ENCODE measurements at places on chromosomes 5 and 9.

DNA sequence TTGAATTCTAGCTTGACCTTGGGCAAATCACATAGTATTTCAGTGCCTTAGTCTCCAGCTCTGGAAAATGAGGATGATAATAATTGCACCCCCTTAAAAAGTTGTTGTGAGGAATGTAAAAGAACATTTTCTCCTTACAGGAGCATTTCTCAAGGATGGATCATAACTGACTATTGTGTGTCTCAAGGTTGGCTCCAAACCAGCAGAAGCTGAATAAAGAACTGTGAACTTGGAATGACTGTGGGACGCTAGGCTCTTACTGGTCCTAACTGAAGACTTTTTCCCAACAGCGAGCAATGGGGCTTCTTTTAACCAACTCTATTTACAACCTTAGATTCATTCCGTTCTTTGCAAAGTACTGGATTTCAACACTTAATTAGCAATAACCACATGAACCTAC, 26.2 kb upstream of the GLRX start:
- H3K27ac ChIP-seq: no peak overlapping the region
- H3K4me1 ChIP-seq: peaks cover 23% of the 10 kb centered on the region
- H3K4me3 ChIP-seq: no peak overlapping the region

DNA sequence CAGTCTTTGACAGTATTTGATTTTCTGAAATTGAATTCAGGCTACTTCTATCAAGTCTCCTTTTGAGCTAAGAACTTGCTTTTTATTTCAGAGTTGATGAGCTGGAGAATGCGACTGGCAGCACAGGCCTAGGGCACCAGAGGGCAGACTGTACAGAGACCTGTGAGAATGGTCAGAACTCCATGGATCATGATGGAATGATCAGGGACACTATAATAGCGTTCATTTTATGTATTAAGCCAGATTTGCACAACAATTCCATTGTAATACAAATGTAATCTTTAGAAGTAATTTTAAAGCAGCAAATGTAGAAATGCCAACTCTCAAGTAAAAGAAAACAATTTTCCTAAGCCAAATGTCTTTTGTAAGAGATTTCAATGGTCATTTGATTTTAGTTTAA, 902.4 kb downstream of the NR2F1-AS1 start:
- no peaks in the 10 kb centered on the region for H3K27me3 ChIP-seq
- no peak for DNase-seq
- H3K4me1 ChIP-seq: no peaks in the 10 kb centered on the region
- H3K4me3 ChIP-seq: no peak overlapping the region

DNA sequence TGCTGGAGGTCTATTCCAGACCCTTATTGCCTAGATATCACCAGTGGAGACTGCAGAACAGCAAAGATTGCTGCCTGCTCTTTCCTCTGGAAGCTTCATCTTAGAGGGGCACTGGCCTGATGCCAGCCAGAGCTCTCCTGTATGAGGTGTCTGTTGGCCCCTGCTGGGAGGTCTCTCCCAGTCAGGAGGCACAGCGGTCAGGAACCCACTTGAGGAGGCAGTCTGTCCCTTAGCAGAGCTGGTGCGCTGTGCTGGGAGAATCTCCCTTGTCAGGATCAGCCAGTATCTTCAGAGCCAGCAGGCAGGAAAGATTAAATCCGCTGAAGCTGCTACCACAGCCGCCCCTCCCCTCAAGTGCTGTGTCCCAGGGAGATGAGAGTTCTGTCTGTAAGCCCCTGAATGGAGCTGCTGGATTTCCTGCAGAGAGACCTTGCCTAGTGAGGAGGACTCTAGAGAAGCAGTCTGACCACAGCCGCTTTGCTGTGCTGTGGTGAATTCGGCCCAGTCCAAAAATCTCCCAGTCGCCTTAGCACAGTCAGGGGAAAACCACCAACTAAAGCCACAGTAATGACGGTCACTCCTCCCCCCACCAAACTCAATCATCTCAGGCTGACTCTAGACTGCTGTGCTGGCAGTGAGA, 124.1 kb downstream of the JAKMIP2 start:
- H3K27ac ChIP-seq: no peak overlapping the region
- H3K36me3 ChIP-seq: peaks cover 8% of the 10 kb centered on the region
- peaks cover 4% of the 10 kb centered on the region for H3K4me1 ChIP-seq
- peak; percentile 46 for DNase-seq

GRCh38 chr5:131524431-131524830, 110.6 kb downstream of the RAPGEF6 start:
- H3K27ac ChIP-seq: no peak overlapping the region
- no peaks in the 10 kb centered on the region for H3K27me3 ChIP-seq
- H3K36me3 ChIP-seq: peaks cover 27% of the 10 kb centered on the region

- H3K27me3 ChIP-seq: no peaks in the 10 kb centered on the region
- no peak for DNase-seq
- H3K27ac ChIP-seq: no peak overlapping the region
- H3K36me3 ChIP-seq: no peaks in the 10 kb centered on the region
- H3K4me3 ChIP-seq: no peak overlapping the region
Observed at GRCh38 chr5:153439130-153439529, 51.3 kb upstream of the GRIA1 start.

DNA sequence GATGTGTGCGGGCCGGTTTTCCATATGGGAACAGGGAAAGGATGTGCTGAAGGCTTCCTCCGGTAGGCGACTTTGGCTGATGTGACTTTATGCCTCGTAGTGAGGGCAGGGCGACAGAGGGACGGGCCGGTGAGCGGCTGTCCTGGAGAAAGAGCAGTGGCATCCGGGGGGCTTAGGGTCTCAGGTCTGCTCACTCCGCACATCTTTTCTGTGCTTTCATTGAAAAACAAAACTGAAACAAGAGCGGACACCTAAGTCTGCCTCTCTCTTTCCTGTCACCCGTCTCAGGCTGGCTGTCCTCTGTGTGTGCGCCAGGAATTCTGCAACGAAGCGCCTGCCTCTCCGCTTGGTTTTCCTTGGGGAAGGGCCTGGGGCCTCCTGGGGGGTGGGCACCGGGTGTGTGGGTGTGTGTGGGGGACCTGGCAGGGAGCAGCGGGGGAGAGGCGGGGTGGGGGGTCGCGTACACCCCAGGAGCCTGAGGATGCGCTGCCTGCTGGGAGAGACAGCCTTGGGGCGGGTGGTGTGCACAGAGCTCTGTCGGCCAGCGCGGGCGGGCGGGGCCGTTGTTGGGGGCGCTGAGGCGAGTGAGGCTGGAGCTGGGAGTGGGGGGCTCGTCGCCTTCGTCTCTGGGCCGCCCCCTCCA, 580 bp upstream of the PRRX2 start:
- no peak overlapping the region for H3K27ac ChIP-seq
- peak overlapping the region; percentile 66 for H3K4me3 ChIP-seq
- H3K27me3 ChIP-seq: peaks cover 35% of the 10 kb centered on the region
- no peak for DNase-seq

DNA sequence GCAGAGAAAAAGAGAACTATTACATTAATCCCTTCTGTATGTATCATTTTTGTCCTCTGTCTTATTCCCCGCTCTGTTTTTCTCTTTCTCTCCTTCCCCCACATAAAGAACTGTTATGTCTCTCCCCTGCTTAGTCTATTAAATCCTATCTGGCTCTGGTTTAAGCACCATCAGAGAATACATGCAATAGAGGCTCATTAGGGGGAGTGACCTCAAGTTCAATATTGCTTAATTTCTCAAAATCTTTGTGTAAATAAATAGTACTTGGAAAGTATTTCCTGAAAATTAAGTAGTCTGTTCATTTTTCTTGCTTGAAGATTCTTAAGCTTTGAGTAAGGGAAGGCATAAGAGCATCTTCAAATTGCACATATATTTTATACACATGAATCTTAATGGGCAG, 41.2 kb upstream of the FAM174A start:
- H3K27ac ChIP-seq: no peak overlapping the region
- H3K4me1 ChIP-seq: no peaks in the 10 kb centered on the region
- DNase-seq: no peak
- no peaks in the 10 kb centered on the region for H3K36me3 ChIP-seq
- no peak overlapping the region for H3K4me3 ChIP-seq

DNA sequence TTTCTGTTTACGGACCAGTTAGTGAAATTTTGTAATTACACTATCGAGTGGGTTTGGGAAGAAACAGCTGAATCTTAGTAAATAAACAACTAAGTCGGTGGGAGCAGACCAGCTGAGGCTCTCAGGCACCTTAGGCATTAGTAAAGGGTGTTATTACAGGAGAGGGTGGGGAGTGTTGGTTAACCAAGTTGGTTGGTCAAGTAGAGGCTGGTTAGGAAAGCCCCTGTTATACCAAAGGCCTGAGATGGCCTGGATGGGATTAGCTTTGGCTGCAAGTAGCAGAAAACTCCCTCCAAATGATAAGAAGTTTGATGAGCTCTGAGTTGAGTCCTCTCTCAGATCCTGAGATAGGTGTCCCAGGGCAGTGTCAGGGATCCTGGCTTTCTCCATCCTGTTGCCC, 81.3 kb downstream of the PPARGC1B start:
- DNase-seq: no peak
- no peak overlapping the region for H3K4me3 ChIP-seq
- no peaks in the 10 kb centered on the region for H3K36me3 ChIP-seq
- H3K4me1 ChIP-seq: no peaks in the 10 kb centered on the region
- H3K27me3 ChIP-seq: no peaks in the 10 kb centered on the region

DNA sequence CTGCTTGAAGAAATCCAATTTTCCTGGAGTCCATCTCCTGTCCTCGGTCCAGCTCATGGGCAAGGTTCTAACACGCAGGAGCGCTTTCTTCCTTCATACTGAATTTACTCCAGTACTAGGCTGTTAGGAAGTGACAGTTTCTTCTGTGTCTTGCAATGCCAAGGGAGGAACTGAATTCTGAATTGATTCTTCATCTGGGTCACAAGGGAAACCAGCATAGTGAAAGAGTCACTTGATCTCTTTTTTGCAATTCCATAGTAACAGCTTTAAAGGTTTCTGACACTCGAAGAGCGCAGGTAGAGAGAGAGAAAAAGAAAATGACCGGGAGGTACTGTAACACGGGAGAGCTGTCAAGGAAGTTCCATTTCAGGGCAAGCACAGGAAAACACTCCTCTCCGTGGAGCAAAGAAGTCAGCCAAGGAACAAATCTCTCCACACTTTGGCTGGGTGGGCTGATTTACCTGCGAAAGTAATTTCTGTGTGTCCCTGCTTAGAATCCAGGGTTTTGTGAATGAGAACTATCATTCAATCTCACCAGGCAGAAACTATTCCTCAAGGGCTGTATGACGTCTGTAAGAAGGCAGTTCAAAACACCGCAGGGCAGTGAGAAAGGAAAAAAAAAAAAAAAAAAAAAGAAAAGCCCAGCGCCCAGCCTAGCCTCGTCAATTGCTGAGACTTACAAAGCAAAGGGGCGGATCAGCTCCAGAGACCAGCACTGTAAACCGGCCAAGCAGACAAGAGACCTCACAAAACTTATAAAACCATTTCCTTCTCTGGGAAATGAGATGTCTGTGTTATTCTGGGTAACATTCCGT, 617.8 kb downstream of the PDE4D start:
- peaks cover 9% of the 10 kb centered on the region for H3K4me1 ChIP-seq
- DNase-seq: no peak
- H3K36me3 ChIP-seq: no peaks in the 10 kb centered on the region
- no peak overlapping the region for H3K27ac ChIP-seq
- H3K4me3 ChIP-seq: peak overlapping the region; percentile 10

GRCh38 chr9:109181284-109181683, 14.2 kb upstream of the FRRS1L start:
- peaks cover 6% of the 10 kb centered on the region for H3K4me1 ChIP-seq
- H3K4me3 ChIP-seq: no peak overlapping the region
- H3K36me3 ChIP-seq: no peaks in the 10 kb centered on the region
- DNase-seq: peak; percentile 49
- H3K27ac ChIP-seq: no peak overlapping the region

- H3K4me3 ChIP-seq: no peak overlapping the region
- H3K36me3 ChIP-seq: no peaks in the 10 kb centered on the region
- H3K27ac ChIP-seq: no peak overlapping the region
- H3K4me1 ChIP-seq: peaks cover 17% of the 10 kb centered on the region
Observed at GRCh38 chr9:3900673-3901318, 375.0 kb upstream of the RFX3 start.

GRCh38 chr9:96655198-96655851, at the start of gene PRXL2C:
Gene PRXL2C, minus strand, starts transcription at chr9:96655317. Its CDS starts 36 bp downstream, at chr9:96655281.
- DNase-seq: peak; percentile 87
- no peaks in the 10 kb centered on the region for H3K27me3 ChIP-seq
- H3K36me3 ChIP-seq: peaks cover 5% of the 10 kb centered on the region
- H3K4me3 ChIP-seq: peak within 1 kb of the TSS; percentile 85

GRCh38 chr9:124254261-124254682, 3.5 kb upstream of the NEK6 start:
- peak; percentile 74 for DNase-seq
- H3K36me3 ChIP-seq: peaks cover 1% of the 10 kb centered on the region
- peak overlapping the region; percentile 18 for H3K4me3 ChIP-seq
- peaks cover 33% of the 10 kb centered on the region for H3K4me1 ChIP-seq

GRCh38 chr5:145681216-145681615, 153.9 kb downstream of the PRELID2 start:
- H3K36me3 ChIP-seq: no peaks in the 10 kb centered on the region
- H3K27ac ChIP-seq: no peak overlapping the region
- no peak for DNase-seq
- H3K27me3 ChIP-seq: no peaks in the 10 kb centered on the region
- H3K4me3 ChIP-seq: no peak overlapping the region

GRCh38 chr9:107557236-107557990, 67.8 kb upstream of the KLF4 start:
- no peaks in the 10 kb centered on the region for H3K36me3 ChIP-seq
- H3K27ac ChIP-seq: no peak overlapping the region
- no peak for DNase-seq
- no peaks in the 10 kb centered on the region for H3K27me3 ChIP-seq
- no peak overlapping the region for H3K4me3 ChIP-seq

GRCh38 chr5:168184103-168184502, 107.3 kb upstream of the WWC1 start:
- H3K27ac ChIP-seq: no peak overlapping the region
- no peak for DNase-seq
- H3K36me3 ChIP-seq: no peaks in the 10 kb centered on the region
- H3K4me1 ChIP-seq: no peaks in the 10 kb centered on the region
- H3K4me3 ChIP-seq: no peak overlapping the region

- H3K27ac ChIP-seq: no peak overlapping the region
- no peaks in the 10 kb centered on the region for H3K36me3 ChIP-seq
- H3K4me3 ChIP-seq: no peak overlapping the region
- H3K27me3 ChIP-seq: no peaks in the 10 kb centered on the region
Observed at GRCh38 chr9:121717141-121717991, 65.9 kb downstream of the DAB2IP start.
